Stomach (tissue), 19 donors: ENCODE measurements at places on chromosomes 3 and 15. TPM values are rescaled to one million over a fixed set of nuclear protein-coding genes. Genes with fewer than 3 reads are reported as not detected.

The PSTPIP1 gene
- 0.29 TPM for total RNA-seq

The NR2F2 gene
- total RNA-seq, result 36.8 TPM

The FBXO40 gene
- total RNA-seq, result not detected

The PPCDC gene
- 40.0 TPM for total RNA-seq

The XIRP1 gene
- total RNA-seq, result not detected

The GPR27 gene
- total RNA-seq, result 2.6 TPM

- DNase-seq, result no peak
- H3K27me3 ChIP-seq, result no peaks in the 10 kb centered on the region
- no peak overlapping the region for H3K4me3 ChIP-seq
- H3K4me1 ChIP-seq, result peaks cover 3% of the 10 kb centered on the region
- no peaks in the 10 kb centered on the region for H3K36me3 ChIP-seq
These were observed 204.3 kb downstream of the ZBTB20 start for GRCh38 chr3:114942773-114943172.

DNA sequence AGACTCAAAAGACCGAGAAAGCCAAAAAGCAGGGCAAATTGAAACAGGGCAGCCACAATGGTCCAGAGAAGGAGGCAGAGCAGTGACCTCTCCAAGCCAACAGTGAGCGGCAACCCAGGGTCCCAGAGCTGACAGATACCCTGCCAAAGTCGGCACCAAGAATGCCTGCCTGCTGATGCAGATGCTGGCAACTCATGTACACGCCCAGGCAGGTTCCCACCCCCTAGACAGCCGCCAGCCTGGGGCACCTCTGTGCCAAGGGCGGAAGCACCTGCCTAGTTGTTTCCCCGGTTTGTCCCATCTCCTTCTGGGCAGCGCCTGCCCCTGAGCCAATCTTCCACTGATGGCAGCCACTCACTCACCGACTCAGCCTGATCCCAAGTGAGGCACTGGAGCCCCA is 22.1 kb downstream of the KLHL25 start:
- no peak overlapping the region for H3K4me3 ChIP-seq
- H3K27me3 ChIP-seq, result no peaks in the 10 kb centered on the region
- peaks cover 16% of the 10 kb centered on the region for H3K36me3 ChIP-seq

DNA sequence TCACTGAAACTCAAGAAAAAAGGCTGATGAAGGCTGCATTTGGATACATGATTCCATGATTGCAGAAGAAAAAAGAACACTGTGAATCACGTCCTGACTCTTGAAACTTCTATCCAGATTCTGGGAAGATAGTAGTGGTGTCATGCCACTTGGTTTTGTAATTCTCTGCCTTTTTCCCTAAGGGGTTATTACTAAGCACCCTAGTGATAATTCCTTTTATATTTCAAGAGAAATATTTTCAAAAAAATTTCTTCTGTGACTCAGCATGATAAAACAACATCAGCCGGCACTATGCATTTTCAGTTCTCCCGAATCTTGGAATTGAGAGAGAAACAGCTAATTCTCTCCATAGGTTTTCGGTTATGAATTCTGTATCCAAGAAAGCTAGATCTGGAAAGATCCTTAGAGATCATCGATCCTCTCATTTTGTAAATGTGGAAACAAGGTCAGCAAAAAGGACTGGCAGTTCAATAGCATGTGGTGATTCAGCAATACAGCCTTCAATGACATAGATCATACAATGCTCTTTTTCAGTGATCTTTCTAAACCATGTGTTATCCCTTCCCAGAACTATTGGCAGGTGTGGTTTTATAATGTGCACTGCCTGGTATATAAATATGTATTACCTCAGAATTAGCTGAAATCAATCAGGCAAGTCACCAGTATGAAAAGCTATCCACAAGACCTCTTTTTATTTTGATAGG is 42.6 kb upstream of the TP63 start:
- H3K36me3 ChIP-seq, result no peaks in the 10 kb centered on the region
- no peak overlapping the region for H3K4me3 ChIP-seq
- H3K27ac ChIP-seq, result no peak overlapping the region
- no peaks in the 10 kb centered on the region for H3K4me1 ChIP-seq

DNA sequence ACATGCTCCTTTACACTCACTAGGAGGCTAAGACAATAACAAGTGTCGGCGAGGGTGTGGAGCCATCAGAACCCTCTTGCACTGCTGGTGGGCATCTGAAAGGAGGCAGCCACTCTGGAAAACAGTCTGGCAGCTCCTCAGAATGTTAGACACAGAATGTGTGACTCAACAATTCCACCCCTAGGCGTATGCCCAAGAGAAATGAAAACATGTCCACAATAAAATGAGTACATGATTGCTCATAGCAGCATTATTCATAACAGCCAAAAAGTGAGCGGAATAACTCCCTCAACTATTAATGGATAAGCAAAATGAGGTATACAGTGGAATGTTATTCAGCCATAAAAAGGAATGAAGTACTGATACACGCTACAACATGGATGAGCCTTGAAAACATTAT is 57.8 kb downstream of the WNT7A start:
- no peaks in the 10 kb centered on the region for H3K36me3 ChIP-seq
- H3K27ac ChIP-seq, result no peak overlapping the region
- no peaks in the 10 kb centered on the region for H3K27me3 ChIP-seq
- no peak overlapping the region for H3K4me3 ChIP-seq
- DNase-seq, result no peak

GRCh38 chr3:172124271-172124670 is 84.9 kb downstream of the FNDC3B start:
- H3K4me1 ChIP-seq, result peaks cover 99% of the 10 kb centered on the region
- no peaks in the 10 kb centered on the region for H3K27me3 ChIP-seq
